ENCODE measurements at places on chromosomes 6 and 20.

DNA sequence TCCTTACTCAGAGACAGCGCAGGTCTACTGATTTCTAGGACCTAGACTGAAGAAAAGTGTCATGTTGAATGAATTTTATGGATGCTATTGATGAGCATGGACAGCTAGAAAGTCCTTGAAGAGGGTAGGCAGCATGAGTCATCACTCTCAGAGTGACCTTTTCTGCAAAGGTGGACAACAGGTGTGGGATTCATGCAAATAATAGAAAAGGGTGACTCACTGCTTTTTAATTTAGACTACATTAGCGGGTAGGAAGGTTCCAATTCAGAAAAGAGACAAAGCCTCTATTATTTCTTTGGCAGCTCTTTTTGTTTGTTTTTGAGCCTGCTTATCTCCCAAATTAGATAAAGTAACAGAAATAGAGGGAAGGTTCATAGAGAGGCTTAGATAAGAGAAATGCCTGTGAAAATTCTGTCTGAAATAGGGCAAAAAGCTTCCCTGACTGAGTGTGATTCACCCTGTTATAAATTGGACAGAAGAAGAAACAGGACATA lies 191.4 kb downstream of the TENT5A start:
- DNase-seq, result no peak

GRCh38 chr20:23435626-23436539 lies 3.6 kb upstream of the CSTL1 start:
- DNase-seq, result no peak

- no peak for DNase-seq
These were observed 972 bp upstream of the PHF3 start for GRCh38 chr6:63634630-63635029.

DNA sequence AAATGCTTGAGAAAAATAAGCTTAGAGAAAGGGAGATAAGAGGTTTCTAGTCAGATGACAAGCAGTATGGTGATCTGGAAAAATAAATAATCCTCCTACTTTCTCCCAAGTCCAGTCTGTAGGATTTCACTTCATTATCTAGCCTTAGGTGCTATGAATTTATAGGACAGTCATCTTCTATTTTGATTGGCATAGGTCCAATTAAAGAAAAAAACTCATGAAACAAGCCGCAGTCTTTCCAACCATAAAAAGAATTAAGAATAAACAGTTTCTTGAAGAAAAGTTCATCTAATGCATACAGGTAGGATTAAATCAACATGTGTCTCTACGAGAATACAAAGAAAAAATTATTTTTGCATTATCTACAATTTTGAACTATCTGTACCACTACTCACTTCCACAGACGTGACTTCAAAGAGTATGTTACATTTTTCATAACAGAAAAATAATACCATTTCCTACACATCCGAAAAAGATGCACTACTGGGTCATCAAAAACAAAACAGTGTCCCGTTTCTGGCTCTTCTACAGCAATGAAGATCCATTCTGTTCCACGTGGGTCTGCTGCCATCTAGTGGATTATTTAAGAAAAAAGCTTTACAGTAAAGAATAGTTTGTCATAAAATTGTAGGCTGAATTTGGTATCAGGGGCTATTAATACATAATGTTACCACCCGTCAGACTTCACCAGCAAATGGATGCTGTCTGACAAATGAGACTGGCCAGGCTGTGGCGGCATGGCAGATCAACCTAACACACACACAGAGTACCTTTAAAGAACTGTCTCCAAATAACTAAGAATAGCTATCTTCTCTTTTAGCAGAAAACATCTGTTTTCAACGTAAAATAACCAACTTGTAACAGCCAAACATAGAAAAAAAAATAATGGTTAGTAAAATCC lies 28.9 kb downstream of the STX7 start:
- peak; percentile 4 for DNase-seq

GRCh38 chr20:44650771-44651433 lies 597 bp downstream of the ADA start:
- no peak for DNase-seq
